Stromal cell of bone marrow (primary cell): ENCODE measurements at places on chromosomes 1 and 21.

DNA sequence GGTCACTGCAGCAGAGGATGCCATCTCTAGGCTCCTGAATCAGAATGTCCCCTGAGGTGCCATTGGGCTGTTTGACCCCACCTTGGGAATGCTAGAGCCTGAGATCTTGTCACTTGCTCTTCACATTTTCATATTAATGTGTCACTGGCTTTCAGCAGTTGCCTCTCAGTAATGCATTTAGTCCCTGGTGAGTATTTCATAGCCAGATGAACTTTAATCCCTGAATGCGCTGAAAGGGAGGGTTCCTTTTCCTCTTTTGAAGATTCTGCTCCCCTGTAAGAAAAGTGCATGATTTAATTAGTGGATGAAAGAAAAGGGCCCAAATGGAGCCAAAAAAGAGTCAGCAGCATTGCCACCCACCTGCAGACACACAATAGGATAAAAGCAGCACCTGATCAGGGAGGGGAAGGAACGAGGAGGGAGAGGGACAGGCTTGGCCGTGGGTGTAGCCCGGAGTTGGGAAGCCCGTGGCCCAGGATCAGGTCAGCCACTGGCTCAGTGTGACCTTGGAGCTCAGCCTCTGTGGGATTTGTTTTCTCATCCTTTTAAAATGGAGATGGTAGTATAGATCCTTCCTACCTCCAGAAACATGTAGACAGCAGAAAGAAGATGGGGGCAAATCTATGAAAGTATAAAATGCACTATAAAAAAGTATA, 31.1 kb downstream of the ROR1 start:
- DNase-seq: no peak

DNA sequence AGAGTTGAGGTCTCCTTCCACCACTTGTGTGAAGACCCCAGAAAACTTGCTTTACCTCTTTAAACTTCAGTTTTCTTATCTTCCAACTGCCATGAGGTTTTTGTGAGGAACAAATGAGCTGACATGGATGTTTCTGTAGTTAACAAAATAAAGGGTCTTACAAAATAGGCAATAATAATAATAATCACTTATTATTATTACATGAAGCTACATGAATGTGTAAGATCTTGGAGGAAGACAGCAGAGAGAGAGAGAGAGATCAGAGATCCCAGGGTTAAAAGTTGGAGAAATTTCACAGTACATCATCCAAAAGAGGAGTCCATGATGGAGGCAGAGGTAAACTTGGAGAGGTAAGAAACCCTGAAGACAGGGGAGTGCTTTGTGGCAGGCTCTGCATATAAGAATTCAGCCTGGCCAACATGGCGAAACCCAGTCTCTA, 10.7 kb downstream of the RCC1 start:
- no peak for DNase-seq

DNA sequence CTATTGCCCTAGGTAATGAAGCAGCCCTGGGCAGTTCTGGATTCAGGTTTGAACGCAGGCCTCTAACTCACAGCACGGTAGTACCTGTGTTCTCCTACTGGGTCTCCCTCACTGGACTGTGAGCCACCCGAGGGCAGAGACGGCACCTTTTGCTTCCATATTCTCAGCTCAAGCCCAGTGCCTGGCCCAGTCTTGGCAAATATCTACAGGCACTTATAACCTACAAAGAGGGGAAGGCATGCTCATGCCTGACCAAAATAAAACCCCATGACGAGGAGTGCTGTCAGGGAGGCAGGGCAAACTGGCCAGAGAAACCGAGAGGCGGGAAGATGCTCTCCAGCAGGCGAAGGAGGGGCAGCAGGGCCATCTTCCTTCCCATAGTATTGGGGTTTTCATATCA, 91.1 kb downstream of the DDX20 start:
- DNase-seq: no peak

DNA sequence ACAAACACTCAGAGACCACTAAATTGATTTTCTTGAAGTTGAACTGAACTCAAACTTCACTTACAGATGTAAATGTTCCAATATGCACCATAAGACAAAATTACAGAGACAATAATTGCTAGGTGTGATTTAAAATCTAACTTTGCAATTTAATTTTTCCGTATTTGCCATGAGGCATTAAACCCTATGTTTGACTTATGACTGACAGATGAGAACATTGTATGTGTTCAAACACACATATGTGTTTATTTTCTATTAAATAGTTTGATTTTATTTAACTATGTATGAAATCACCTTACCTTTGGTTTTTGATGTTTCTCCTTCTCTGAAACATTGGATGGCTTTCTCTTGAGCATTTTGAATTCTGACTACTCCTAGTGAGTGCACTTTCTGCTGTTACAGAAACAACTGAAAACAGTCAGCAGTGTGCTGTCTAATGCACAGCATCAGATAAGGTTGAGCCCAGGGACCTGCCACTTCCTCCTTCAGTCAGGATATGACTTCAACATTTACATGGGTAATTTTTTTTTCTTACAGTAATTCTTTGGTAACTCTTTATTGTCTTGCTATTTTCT, at the start of gene SAMSN1:
Gene SAMSN1 (minus strand): TSS at position 410 of the 575 bp plus-strand sequence. CDS start 54 bp downstream, at position 356.
- DNase-seq: no peak

- DNase-seq: no peak
Measured at GRCh38 chr1:12228979-12229378, 851 bp upstream of the VPS13D start.

- DNase-seq: no peak
Measured at GRCh38 chr1:218182455-218182854, 102.6 kb upstream of the RRP15 start.
